Naive B cell (primary cell): ENCODE measurements at places on chromosomes 5 and 9. TPM values are rescaled to one million over a fixed set of nuclear protein-coding genes. Genes with fewer than 3 reads are reported as not detected.
A peak's percentile ranks its signal among the peaks of the same experiment; 100 is the strongest.

GRCh38 chr9:131122158-131122557 is 3.2 kb upstream of the NUP214 start:
- H3K27me3 ChIP-seq, result peaks cover 6% of the 10 kb centered on the region
- H3K4me3 ChIP-seq, result no peak overlapping the region
- no peak overlapping the region for H3K27ac ChIP-seq
- H3K36me3 ChIP-seq, result no peaks in the 10 kb centered on the region
- no peak for DNase-seq
- peaks cover 20% of the 10 kb centered on the region for H3K4me1 ChIP-seq

Gene MARVELD2
- not detected for polyA plus RNA-seq

DNA sequence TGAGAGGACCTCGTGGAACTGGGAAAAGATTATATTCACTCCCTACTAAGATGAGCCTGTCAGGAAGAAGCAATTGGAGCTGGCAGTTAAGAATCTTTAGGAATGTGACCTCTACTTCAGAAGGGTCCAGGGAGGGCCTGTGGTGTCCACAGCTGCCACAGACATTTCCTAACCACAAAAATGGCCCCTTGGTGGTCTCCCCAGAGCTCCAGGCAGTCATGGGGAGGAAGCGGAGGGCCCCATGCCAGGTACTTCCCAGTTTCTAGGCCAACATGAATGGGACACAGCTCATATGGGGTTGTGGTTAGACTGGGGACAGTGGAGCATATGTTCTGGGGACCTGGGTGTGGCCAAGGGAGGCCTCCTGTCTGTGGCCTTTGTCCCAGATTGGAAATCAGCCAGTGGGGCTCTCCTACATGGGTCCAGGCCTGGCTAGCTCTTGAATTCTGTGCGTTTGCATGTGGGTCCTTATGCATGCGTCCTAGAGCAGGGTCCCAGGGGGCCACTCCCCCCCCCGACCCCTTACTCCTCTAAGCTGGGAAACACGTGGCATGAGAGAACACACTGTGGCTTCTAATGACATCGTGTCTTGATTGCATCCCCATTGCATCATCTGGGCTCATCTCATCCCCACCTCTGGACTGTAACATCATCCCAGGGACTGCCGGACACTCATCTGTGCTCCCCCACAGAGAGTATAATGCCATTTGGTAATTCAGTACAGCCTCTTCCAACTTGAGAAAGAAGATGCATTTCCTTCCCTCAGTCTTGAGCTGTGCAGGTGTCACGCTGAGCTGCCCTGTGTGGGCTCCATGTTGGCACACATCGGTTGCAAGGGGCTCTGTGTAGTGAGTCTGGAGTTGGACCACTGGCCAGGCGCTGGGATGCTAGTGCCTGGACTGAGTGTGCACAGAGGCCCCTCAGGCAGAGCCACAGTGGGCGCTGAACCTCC is 31.3 kb downstream of the IRF1 start:
- no peak overlapping the region for H3K4me3 ChIP-seq
- H3K27ac ChIP-seq, result peak overlapping the region; percentile 16
- H3K27me3 ChIP-seq, result no peaks in the 10 kb centered on the region
- H3K4me1 ChIP-seq, result peaks cover 94% of the 10 kb centered on the region
- DNase-seq, result no peak

DNA sequence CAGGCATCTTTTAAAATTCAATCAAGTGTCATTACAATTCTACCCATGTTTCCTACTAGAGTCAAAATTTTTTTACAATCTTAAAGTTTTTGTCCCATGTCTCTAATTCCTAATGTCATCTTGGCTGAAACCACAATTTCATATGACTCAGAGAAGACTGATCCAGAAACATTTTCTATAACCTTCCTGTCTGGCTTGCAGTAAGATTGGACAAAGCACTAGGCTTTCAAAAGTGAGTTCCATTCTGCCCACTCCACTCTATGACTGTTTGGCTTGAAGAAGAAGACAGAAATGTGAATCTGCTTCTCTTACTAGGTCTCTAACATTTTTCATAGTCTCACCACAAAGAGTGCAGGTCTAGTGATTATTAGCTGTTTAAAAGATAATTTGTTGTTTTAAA is 88.8 kb downstream of the NR3C1 start:
- no peak for DNase-seq
- no peak overlapping the region for H3K27ac ChIP-seq
- no peaks in the 10 kb centered on the region for H3K27me3 ChIP-seq
- no peak overlapping the region for H3K4me3 ChIP-seq
- H3K4me1 ChIP-seq, result peaks cover 36% of the 10 kb centered on the region
- H3K36me3 ChIP-seq, result peaks cover 26% of the 10 kb centered on the region

- no peak overlapping the region for H3K27ac ChIP-seq
- DNase-seq, result no peak
- H3K4me1 ChIP-seq, result no peaks in the 10 kb centered on the region
- no peaks in the 10 kb centered on the region for H3K27me3 ChIP-seq
- no peaks in the 10 kb centered on the region for H3K36me3 ChIP-seq
Observed at GRCh38 chr5:120684749-120685415, 220.8 kb downstream of the PRR16 start.

GRCh38 chr5:15598294-15598902 is 98.4 kb downstream of the FBXL7 start:
- no peak for DNase-seq
- no peak overlapping the region for H3K4me3 ChIP-seq

DNA sequence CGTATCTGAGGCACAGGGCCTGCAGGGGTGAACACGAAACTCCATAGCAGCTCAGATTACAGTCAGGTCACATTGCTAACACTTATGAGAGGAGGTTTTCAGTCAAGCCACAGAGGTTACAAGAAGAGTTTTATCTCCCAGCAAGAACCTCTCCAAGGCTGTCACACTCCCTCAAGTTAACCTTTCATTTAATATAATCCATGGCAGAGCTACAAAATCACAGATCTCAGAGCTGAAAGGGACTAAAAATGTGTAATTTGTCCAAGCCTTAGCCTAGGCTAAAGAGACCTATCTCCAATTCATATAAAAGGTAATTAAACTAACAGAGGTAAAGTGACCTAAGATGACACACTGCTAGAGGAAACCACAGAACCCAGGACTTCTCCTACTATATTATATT is 57.2 kb downstream of the MLANA start:
- peaks cover 14% of the 10 kb centered on the region for H3K4me1 ChIP-seq
- H3K4me3 ChIP-seq, result no peak overlapping the region
- H3K36me3 ChIP-seq, result no peaks in the 10 kb centered on the region
- no peak for DNase-seq
- no peak overlapping the region for H3K27ac ChIP-seq

Gene GLRX
- polyA plus RNA-seq, result 71.3 TPM

DNA sequence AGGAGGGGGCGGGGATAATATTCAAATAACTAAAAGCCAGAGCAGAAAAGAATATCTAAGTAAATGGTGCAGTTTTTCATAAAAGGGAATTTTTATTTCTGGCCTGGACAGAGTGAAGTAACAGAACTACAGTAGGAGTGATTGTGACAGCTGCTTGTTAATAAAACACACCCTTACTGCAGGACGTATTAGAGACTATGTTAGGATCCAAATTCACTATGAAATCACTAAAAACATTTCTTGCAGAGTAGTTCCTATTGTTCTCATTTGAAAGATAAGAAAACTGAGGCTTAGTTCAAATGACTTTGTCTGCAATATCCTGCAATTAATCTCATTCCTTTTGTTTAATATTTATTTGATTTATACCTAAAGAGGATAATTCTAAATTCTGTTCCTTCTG is 39.5 kb downstream of the FAM174A start:
- no peaks in the 10 kb centered on the region for H3K27me3 ChIP-seq
- no peak overlapping the region for H3K27ac ChIP-seq
- H3K36me3 ChIP-seq, result no peaks in the 10 kb centered on the region
- no peak overlapping the region for H3K4me3 ChIP-seq
- no peak for DNase-seq

DNA sequence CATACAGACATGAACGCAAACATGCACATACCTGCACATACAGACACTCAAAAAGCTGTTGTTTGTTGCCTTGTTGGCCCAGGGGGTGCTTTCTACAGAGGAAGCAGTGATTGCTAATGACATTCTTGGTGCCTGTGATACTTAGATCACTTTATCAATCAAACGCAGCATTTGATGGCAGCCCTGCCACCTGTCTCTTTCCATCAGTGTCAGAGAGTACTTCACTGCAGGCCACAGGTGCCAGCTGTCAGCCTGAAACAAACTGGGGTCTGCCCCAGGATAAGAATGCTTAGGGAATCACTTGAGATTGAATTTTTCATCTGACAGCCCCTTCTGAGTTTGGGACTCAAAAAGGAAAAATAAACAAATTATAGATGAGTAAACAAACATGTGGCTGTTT is 388.9 kb upstream of the SGCD start:
- DNase-seq, result no peak
- H3K27ac ChIP-seq, result no peak overlapping the region
- no peak overlapping the region for H3K4me3 ChIP-seq
- no peaks in the 10 kb centered on the region for H3K4me1 ChIP-seq
- no peaks in the 10 kb centered on the region for H3K36me3 ChIP-seq

DNA sequence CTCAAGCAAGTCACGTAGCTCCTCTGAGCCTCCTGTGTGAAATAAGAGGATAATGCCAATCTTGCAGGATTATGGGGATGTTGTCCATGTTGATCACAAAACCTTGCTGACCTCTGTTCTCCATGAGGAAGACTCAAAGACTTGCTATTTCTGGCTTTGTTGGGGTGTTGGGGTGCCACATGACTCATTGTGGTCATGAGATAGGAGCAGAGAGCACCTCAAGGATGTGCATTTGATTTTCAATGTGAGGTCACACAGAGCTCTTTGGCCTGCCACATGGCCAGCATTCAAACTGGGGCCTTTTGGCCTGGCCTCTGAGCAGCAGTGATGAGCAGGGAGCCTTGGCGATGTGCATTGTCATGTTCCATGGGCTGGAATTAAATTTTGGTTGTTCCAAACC is 380.3 kb downstream of the GADD45G start:
- peaks cover 5% of the 10 kb centered on the region for H3K4me1 ChIP-seq
- H3K27ac ChIP-seq, result no peak overlapping the region
- H3K4me3 ChIP-seq, result no peak overlapping the region
- H3K27me3 ChIP-seq, result peaks cover 17% of the 10 kb centered on the region
- DNase-seq, result no peak
- no peaks in the 10 kb centered on the region for H3K36me3 ChIP-seq

Gene LRRC19
- polyA plus RNA-seq, result not detected

GRCh38 chr5:64628901-64629300 is 61.4 kb upstream of the SHISAL2B start:
- no peaks in the 10 kb centered on the region for H3K4me1 ChIP-seq
- DNase-seq, result no peak
- H3K4me3 ChIP-seq, result no peak overlapping the region
- peaks cover 12% of the 10 kb centered on the region for H3K27me3 ChIP-seq
- no peak overlapping the region for H3K27ac ChIP-seq

- no peaks in the 10 kb centered on the region for H3K27me3 ChIP-seq
- H3K4me1 ChIP-seq, result peaks cover 40% of the 10 kb centered on the region
- H3K27ac ChIP-seq, result peak overlapping the region; percentile 55
- peak overlapping the region; percentile 21 for H3K4me3 ChIP-seq
- DNase-seq, result peak; percentile 37
- H3K36me3 ChIP-seq, result peaks cover 8% of the 10 kb centered on the region
Observed at GRCh38 chr5:22965960-22966359, 112.8 kb upstream of the CDH12 start.

GRCh38 chr9:81193362-81194339 is 495.7 kb downstream of the TLE1 start:
- no peaks in the 10 kb centered on the region for H3K36me3 ChIP-seq
- no peak overlapping the region for H3K27ac ChIP-seq
- H3K27me3 ChIP-seq, result peaks cover 5% of the 10 kb centered on the region
- no peak overlapping the region for H3K4me3 ChIP-seq
- DNase-seq, result no peak
- no peaks in the 10 kb centered on the region for H3K4me1 ChIP-seq
